Effector CD4-positive, alpha-beta T cell (primary cell): ENCODE measurements at places on chromosomes 2 and 18.

DNA sequence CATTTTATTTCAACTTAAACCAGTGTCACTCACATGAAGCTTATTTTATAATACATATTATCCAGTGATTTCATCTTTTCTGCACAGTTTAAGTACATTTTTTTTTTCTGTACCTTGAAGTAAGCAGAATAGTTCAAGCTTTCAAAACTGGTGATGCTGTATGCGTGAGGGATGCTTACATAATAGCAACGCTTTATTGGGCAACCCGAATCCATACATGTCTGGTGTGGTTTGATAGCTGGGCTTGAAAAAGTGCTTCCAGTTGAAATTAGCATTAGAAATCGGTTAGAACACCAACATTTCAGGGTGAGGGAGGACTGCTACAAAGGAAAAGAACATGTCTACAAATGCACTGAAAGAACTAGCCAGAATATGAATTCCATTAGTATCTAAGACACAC lies 117.4 kb downstream of the MBP start:
- DNase-seq, result no peak

DNA sequence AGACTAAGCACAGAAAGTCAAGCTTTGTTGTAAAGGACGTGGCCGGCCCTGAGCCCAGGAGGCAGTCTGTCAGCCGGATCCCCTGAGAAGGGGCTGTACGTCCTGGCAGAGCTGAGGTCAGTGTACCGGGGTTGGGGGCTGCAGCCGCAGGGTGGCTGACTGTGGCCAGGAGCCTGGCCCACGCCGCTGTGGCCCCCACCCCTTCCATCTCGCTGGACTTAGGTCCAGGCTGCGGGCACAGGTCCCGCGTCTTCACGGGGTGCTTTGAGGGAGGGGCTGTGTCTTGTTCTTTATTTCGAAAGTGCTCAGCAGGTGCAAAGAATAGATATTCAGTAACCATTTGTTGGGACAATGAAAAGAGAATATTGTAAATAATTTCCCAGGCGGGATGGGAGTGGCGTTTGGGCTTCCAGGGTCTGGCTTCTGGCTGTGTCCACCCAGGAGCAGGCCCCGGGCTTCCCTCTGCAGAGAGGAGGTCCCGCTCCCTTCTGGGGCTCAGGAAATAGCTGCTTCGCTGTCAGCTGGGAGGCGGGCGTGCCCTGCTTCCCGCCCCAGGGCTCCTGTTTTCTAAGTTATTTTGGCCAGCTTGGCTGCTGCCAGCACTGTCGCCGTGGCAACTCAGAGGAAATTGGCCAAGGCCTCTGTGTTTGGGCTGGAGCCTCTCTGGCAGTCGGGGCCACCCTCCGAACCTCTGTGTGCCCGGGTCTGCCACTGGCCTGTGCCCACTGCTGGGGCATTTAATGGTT lies 7.4 kb downstream of the NFATC1 start:
- no peak for DNase-seq

GRCh38 chr2:151181524-151181923 lies 80.1 kb downstream of the RBM43 start:
- no peak for DNase-seq

- no peak for DNase-seq
Measured at GRCh38 chr2:204150721-204151120, 214.2 kb downstream of the ICOS start.

DNA sequence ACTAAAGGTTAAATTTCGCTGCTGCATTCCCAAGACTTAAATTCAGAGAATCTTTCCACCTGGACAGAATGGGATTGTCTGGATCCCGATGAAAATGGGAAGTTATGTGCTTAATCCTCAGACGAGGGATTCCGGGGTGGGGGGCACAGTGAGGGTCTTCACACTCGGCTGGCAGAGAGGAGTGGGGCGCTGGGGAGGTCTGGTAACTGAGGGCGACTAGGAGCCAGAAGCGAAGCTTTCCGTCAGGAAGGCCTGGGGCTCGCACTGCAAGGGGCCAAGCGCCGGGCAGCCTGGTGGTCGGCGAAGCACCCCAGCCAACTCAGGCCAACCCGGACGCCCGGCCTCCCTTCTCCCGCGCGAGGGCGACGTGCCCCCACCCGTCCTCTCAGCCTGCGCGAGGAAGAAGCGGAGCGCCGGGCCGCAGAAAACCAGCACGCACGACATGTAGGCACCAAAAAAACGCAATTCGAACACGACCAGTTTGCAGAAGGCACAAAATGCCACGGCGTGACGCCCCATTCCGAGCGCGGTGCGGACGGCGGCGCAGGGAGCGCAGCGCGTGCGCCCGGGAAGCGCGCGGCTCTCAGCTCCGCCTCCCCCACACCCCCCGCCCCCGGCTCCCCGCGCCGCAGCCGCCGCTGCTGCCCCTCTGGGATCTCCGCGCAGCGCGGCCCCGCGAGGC lies 188.1 kb downstream of the ZEB2 start:
- peak; percentile 55 for DNase-seq

- peak; percentile 41 for DNase-seq
Measured at GRCh38 chr2:71157124-71157793, 26.8 kb downstream of the MPHOSPH10 start.

GRCh38 chr2:151862700-151863099 lies 34.5 kb upstream of the ARL5A start:
- no peak for DNase-seq

DNA sequence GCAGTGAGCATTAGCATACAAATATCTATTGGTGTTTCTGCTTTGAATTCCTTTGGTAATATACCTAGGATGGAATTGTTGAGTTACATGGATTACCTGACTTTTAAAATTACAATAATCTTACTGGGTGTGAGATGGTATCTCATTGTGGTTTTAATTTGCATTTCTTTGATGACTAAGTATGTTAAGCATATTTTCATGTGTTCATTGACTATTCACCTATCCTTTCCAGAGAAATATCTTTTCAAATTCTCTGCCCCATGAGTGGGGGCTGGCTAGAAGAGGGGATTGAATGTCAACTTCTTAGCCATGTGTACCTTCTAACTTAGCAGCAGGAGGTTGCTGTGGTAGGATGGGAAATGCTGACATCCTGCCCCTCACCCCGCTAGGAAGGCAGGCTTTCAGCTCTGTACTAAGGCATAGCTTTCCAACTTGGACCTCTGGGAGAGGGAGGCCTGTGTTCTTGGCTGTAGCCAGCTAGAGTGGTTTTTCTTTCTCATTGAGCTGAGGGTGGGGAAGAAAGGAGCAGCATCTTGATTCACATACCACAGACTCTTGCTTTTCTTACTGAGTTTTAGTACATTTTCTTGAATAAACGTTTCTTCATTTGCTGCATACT lies 63.3 kb upstream of the TTC27 start:
- no peak for DNase-seq

DNA sequence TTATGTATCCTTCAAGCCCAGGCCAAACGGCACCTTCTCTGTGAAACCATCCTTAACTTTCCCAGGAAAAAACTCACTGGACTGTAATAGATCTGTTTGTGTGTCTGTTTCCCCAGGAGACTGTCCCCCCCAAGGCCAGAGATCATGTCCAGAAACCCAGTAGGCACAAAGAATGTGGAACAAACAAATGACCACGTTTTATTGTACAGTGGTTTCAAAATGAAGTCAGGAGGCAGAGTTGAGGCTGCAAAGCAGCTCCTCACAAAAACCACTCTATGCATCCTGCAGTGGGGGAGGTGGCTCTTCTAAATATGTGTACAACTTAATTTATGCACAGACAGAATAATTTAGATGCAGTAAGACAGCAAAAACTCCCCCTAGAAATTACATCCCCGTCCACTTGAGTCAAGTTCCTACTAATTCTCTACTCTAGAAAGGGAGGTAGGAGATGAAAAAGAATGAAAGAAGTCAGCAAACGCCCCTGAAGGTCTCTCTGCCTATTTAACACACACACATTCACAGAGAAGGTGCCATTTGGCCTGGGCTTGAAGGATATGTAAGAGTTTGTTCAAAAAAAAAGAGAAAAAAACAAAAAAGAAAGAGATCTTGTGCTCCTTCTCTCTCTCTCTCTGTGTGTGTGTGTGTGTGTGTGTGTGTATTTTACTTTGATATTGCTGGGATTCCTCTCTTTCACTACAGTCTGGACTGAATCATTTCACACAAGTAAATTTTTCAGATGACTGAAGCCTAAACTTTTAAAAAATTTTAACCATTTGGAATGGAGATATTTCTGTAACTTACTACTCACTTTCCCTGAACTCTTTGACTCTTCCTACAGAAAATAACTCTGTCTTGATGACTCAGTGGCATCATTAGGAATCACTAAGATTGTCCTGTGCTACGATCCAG lies 19.5 kb downstream of the BCL2 start:
- no peak for DNase-seq

- no peak for DNase-seq
Measured at GRCh38 chr18:49813069-49813318, 339 bp downstream of the ACAA2 start.

DNA sequence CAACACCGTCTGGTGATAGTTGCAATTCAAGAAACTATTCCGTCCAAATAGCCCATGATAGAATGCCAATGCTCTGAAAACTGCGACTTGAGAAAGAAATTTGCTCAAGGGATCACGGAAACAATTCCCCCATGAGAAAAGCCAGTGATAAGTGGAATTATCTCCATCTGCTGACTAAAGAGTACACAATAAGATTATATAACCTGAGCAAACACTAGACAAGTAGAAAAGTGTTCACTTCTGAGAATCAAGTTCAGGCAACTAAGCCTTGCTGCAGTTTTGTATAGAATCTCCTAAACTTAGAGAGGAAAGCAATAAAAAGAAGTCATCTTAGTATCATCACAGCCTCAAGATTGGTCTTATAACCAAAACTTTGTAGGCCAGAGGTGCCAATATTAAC lies 336.3 kb upstream of the NRXN1 start:
- DNase-seq, result no peak

DNA sequence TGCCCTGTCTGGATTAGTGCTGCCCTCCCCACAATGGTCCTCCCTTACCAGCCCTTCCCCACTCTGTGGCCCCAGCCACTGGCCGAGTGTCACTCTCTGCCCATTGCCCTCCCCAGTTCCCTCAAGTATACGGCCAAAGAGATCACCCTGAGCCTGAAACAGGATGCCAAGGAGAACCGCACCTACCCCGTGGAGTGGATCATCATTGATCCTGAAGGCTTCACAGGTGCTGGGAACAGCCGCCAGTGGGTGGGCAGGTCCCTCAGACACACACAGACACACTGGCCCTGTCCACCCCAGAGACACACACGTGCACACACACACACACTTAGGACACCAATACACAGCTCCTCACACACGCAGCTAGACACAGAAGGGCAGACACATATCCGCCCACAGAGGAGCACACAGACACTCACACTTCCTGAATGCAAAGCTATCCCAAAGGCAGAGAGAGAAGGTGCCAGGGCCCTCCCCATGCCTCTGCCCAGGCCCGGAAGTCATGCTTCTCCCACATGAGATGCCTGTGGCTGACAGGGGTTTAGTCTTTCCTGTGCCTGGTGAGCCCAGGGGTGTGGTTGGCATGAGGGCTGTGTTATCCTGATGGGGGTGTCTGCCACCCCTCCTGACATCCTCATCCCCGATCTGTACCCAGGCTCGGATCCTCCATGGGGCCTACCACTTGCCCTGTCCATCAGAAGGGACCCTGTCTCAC lies 2.9 kb downstream of the CHRND start:
- no peak for DNase-seq

DNA sequence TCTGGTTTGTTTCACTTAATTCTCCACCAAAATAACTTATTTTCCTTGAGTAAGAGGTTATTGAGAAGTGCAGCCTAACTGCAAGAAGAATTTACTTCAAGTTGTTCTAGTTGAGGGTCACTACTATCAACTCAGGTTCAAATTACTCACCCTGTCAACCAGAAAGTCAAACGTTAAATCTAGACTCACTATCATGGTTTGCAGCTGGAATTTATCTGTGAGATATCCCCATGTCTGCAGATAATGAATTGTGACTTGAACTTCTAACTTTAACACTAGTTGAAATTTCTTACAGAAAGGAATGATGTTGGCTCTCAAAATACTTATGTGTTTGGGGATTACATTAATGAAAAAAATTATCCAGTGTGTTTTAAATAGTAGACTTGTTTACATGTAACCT lies 1145.7 kb upstream of the NXPH2 start:
- DNase-seq, result no peak

DNA sequence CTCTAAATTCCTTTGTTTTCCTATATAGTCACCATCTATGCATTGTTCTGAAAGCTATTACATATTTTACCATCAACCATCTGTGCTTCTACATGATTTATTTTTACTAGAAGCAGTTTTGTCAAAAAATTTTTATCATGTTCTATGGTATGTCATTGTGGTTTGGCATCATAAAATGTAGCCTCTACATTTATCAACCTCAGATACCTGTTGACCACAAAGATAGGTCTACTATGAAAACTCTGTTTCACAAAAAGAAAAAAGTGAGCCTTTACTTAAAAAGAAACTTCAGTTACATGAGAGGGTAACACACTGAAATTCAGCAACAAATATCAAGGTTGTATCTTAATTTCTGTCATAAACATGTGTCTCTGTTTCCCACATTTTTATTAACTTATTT lies 3.7 kb downstream of the BCL2 start:
- no peak for DNase-seq

GRCh38 chr2:161063946-161064306 lies 96.3 kb upstream of the TANK start:
- DNase-seq, result no peak

- DNase-seq, result no peak
Measured at GRCh38 chr18:3119401-3120341, 100.1 kb downstream of the MYOM1 start.

DNA sequence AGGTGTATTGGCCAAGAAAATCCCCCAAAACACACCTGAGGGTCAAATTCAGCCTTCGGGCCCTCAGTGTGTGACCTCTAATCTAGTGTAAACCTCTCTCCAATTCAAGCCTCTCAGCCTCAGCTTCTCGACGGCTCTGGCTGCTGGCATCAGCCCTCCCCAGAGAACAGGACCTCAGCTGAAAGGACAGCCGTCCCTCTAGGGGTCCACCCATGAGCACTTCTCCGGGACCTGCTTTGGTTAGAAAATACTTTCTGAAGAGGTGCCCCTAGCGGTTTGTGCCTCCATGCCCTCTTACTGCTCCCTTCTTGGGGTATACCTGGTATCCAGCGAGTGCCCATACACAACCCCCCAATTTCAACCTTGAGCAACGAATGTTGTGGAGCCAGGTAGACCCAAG lies 48.8 kb downstream of the INHBB start:
- no peak for DNase-seq

DNA sequence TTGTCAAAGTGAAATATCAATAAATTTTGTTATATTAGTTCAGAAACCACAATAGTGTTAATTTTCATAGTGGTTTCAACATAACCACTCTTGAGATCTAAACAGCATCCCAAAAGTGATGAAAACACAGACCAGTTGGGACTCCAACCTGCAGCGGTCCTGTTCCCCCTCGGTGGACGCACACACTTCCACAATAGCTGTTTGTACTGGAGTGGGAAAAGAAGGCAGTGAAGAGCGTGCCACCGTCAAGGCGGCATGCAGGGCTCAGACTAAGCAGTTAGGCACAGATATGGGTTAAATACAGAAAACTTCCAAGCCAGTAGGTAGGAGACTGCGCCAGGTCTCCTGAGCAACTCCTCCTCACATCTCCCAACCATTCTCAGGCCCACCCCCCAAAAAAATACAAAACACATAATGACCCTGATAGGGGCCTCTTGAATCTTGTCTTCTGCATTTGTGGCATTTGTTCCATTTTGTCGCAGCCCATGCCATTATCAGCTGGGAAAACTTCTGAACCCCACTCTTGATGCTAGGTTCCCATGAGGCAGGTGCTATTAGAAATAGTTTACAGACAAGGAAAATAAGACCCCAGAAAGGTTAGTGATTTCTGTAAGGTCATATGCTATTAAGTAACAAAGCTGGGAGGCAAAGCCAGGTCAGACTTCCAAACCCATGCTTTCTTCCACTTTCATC lies 57.7 kb downstream of the GORASP2 start:
- DNase-seq, result no peak

GRCh38 chr2:119716284-119716672 lies 37.3 kb downstream of the TMEM177 start:
- no peak for DNase-seq
